ENCODE measurements at places on chromosomes 16 and 17.

DNA sequence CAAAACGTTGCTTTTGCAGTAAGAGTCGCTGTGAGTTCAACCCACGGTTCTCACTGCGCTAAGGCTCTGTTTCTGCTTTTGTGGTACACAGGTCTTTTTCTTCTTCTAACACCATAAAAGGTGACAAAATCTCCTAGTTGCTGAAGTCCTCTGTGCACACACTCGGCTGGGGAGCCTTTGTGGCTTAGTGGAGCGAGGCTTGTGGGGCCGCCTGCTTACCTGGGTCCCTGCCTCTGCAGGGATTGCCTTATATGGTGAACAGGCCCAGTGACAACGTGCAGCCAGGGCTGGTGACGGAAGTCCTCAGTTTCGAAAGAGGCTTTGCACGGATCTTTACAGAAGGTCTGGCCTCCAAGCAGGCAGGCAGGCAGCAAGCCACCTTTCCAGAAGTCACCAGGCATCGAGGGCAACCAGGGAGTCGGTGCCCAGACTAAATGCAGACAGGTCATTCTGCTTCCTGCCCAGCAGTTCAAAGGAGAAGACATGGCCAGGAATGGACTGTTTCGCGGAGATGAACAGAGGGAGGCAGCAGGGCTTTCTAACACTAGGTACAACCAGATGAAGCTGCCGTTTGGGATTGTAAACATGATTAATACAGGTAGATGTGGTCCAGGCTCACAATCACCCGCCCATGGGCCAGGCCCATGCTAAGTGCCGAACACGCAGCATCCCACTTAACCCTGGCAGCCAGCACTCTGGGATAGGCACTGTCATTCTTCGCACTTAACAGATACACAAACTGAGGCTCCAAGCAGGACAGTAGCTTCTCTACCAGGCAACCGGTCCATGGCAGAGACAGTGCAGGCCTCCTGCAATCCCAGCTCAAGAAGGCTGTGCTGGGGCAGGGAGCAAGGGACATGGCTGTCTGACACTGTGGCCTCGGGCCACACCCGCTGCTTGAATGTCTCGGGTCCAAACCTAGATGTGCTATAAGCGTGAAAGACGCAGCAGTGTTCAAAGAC, 10.7 kb upstream of the MEAK7 start:
- DNase-seq: no peak

DNA sequence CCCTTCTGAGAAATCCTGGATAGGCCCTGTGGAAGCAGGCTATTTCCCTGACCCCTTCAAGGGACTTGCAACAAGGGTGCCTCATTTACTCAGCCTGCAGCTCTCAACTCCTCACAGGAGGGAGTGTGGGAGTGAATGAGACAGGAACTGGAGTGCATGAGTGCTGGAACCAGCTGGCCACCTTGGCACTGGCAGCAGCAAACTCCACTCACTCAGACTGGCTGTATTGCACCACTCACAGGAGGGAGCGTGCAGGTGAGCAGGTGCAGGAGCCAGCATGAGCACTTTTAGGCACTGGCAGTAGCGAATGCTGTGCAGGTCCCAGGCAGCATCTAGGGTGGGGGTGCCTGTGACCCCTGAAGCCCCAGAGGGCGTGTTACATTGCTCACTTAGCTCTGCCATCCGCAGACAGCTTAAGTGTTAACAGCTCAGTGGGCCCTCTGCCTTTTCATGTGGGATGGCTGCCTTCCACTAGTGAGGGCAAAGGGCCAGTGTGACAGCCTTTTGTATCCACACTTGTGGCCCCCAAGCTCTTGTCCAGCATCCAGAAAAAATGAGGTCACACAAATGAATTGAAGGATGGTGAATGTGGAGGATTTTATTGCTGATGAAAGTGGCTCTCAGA, 11.0 kb upstream of the ZNHIT3 start:
- no peak for DNase-seq

- DNase-seq: no peak
Observed at GRCh38 chr17:80939151-80940145, 52.2 kb upstream of the CHMP6 start.

GRCh38 chr16:28549301-28549899, 4.3 kb upstream of the SGF29 start:
- DNase-seq: no peak

DNA sequence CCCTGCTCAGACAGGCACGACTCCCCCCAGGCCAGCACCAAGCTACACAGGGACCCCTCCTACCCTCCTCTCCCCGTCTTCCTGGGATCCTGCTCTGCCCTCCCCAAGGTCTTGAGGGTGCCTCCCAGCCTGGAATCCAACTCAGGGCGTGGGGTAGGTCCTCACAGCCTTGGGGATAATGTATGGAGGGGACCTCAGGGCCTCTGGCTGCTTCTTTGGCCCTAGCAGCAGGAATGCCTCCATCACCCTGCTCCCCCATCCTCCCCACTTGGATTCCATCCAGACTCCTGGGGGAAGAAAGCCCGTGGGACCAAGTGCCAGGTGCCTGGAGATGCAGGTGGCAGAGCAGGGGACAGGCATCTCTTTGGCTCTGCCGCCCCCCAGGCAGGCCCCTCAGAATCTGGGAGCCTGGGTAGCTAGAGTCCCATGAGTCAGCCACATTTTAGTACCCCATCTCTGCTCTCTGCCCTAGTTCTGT, 10.7 kb upstream of the STAC2 start:
- no peak for DNase-seq

DNA sequence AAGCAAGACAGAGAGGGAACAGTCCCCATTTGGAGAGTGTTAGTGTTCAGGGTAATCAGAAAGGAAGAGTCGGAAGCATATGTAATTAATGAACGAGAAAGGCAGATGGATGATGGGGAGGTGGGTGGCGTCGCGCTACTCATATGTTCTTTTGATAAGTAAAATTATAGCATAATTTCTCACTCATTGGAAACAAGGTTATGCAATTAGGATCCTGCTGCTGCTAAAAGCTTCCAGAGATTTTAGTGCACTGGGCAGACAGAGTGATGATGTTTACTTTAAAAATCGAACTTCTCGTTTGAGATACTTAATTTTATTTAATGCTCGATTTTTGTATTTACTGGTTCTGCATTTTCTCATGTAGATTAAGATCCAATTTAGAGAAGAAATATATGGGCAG, 96.2 kb downstream of the PRKCA start:
- no peak for DNase-seq

GRCh38 chr16:89473136-89473712, 17.1 kb downstream of the ANKRD11 start:
- no peak for DNase-seq

DNA sequence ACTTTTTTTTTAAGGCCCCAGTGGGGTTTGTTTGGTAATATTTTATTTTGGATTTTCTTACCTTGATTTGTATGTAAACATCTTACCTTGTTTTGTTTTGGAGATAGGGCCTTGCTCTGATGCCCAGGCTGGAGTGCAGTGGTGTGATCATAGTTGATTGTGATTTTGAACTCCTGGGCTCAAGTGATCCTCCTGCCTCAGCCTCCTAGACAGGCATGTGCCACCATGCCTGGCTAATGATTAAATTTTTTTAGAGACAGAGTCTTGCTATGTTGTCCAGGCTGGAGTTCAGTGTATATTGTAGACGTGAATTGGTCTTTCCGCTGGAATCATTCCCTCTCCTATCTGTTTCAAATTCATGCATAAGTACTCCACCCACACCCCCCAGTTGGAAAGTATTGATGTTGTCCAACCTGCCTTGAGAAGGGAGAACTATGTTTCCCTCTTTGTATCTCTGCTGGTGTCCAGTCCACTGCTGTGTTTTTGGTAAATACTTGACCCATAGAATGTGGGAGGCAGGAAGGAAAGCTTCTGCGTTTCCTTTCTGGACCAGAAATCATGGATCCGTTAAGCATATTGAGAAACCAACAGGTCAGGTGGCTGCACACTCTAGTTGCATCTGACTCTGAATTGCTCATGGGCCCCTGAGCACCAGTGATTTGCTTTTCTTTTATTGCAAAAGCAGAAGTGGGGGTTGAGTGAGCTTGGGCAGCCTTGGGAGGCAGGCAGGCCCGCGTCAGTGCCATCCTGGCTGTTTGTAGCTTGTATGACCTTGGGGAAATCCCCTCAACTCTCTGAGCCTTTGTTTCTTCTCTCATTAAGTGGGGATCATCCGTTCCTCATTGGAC, 25.0 kb downstream of the RMI2 start:
- DNase-seq: no peak

GRCh38 chr16:84144209-84144858, 643 bp downstream of the HSDL1 start:
- peak; percentile 26 for DNase-seq

DNA sequence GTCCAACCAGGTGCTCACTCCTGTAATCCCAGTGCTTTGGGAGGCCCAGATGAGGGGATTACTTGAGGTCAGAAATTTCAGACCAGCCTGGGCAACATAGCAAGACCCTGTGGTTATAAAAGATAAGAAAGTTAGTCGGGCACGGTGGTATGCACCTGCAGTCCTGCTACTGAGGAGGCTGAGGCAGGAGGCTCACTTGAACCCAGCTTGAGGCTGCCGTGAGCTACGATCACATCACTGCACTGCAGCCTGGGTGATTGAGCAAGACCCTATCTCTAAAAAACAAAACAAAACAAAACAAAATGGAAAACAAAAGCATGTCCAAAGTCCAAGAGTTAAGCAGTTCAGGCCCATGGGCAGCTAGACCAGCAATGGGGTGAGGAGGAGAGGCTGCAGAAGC, 143.2 kb downstream of the IRX5 start:
- DNase-seq: no peak

GRCh38 chr16:19382887-19383816, 34.5 kb upstream of the TMC5 start:
- DNase-seq: no peak

- DNase-seq: no peak
Observed at GRCh38 chr17:41870627-41871026, 5.4 kb upstream of the KLHL11 start.

DNA sequence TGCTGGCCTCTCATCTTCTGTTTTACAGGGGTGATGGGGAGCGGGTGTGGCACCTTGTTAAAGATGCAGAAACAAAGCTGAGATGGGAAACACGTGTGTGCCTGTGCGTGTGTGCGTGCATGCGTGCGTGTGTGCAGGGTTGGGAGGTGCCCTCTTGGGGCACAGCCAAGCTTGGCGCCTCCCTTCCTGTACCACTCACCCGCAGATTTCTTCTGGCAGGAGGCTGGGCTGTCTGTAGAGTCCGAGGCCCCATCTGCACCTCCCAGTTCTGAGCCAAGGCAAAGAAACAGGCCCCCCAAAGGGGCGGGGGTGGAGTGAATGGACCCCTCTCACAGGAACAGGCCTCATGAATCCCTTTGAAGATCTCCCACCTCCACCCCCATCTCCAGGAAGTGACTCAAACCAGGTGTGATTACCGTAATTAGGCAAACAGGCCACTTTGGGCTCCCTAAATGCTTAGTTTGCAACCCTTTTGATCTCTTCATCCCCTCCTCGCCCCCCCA, 20.9 kb downstream of the TNS4 start:
- DNase-seq: no peak

GRCh38 chr17:1724351-1724868, at the start of gene WDR81:
Gene WDR81, plus strand, starts transcription at chr17:1724704. Its CDS starts 256 bp downstream, at chr17:1724960.
- DNase-seq: peak; percentile 96

DNA sequence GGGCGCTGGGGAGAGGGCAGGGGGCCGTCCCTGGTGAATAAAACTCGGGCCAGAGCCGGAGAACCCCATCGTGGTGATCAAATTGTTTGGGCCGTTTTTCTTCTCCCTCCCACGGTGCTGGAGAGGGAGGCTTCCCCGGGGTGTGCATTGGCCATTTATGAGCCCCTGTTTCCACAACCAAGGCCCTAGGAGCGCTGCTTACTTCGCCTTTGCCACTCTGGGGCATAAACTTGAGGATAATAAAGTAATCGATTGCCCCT, 544 bp downstream of the CCP110 start:
- no peak for DNase-seq

DNA sequence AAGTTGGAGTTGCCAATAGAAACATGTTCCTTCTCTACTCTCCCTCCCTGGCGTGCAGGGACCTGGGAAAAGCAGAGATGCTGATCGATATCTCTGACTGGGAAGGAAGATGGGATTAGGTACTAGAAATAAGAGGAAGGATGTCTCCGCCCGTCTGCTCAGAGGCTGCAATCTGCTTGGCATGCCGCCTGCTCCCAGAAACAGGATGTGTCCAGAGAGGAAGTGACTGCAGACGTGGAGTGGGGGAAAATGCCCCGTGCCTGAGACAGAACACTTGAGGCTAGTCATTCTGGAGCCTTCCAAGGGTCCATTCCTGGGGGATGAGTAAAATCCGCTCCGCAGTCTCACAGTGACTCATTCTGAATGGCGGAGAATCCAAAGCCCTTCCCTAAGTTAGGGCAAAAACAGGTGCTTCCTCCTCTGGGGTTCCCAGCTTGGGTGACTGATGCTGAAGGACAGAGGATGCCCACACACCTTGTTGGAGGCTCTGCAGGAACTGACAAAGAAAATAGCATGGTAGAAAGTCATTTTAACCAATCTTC, 45.0 kb upstream of the SMURF2 start:
- peak; percentile 41 for DNase-seq

DNA sequence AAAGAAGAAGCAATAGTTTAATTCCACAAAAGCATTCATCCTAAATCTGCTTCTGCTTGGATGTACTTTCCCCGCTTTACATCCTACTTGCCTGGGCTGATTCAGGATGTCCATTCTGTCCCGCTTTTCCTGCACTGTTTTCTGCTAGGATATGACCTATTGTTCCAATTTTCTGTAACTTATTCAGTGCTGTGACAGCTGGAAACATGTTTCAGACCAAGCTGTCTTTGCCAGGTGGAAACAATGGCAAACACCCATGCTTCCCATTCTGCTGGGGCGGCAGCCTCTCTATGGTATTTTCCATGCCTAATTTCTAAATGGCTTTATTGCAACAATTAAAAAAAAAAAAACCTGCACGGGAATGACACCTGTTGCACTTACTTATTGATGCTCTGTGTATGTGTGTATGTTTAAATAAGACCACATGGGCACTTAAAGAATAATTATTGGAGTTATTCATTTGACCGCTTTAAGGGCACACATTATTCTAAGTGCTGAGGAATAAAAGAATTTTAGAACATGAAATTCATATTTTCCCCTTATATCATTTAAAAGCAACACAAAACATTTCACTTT, 21.0 kb downstream of the COQ7 start:
- no peak for DNase-seq

DNA sequence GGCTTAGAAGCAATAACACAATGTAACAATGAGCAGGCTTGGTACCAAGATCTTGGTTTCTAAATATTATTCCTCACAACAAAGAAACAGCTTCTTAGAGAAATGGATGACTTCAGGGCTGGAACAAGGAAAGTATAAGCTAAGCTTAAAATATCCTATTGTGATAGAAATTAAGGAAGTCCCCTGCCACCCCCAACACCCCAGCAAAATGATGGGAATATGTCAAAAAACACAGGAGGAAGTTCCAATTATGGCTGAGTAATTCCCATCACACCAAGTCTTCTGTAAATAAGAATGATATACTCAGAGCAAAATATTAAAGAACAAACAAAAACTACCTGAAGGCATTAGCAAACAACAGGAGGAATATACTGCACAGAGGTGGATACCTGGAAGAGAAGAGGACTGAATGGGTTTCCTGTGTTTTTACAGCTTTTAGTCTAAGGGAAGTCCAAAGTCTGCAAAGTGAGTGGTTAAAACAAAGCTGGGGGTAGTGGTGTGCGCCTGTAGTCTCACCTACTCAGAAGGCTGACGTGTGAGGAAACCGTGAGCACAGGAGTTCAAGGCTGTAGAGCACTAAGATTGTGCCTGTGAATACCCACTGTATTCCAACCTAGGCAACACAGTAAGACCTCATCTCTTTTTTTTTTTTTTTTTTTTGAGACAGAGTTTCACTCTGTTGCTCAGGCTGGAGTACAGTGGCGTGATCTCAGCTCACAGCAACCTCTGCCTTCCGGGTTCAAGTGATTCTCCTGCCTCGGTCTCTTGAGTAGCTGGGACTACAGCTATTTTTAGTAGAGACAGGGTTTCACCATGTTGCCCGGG, 17.1 kb upstream of the ATP6V0A1 start:
- DNase-seq: no peak

Data from frontal cortex (tissue), 4 donors.